ENCODE measurements at places on chromosomes 7 and 10.

- no peak for DNase-seq
These were observed 45.1 kb upstream of the NPTX2 start for GRCh38 chr7:98571986-98572385.

DNA sequence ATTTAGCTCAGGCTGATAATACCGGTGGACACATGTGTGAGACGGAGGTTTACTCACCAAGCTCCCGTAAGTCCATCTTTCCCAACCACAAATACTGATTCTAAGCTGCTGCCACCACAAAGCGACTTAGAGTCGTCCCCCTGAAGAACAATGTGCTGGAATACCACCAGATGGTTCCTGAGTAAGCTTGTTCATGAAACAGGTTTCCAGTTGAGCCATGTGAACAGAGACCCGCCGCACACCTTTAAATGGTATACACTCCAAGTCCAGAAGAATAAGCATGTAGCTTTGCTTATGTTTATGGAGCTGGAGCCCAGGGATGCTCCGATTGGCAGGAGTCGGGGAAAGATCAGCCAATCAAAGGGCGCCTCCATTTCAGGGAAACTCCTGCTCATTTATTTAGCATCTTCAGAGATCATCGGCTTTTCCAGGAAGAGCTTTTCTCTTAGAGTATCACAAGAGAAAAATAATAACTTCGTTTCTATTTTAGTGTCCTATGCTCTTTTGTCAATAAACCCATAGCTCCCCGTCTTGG, 261.6 kb upstream of the AOAH start:
- DNase-seq = no peak

DNA sequence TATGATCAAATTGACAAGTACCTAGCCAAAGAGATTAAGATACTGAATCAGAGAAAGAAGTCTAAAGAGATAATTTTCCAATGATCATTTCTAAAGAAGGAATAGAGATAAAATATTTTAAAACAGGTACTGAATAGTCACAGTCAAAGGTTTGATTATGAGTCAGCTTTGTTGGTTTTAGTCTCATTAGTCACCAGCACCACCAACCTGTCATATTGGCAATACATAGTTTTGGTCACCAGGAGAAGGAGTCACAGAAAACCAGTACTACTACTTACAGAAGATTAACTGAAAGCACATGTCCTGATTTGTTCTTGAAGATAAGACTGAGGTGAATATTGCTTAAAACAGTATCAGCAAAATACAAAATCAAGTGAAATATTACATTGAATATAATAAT, 34.6 kb downstream of the ZEB1 start:
- DNase-seq = no peak

DNA sequence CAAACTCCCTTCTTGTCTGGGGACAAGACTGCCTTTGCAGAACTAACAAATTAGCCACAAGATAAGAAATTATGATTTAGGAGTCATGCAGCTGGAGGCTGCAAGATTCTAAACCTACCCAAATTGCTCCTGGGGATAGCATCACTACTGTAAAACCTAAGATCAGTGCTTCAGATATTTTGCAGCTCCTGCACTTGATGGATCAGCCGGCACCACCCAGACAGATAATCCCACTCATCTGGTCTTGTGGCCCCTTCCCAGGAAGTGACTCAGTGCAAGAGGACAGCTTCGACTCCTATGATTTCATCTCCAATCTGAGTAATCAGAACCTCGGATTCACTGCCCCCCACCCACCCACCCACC, 181.9 kb downstream of the AKR1D1 start:
- no peak for DNase-seq

DNA sequence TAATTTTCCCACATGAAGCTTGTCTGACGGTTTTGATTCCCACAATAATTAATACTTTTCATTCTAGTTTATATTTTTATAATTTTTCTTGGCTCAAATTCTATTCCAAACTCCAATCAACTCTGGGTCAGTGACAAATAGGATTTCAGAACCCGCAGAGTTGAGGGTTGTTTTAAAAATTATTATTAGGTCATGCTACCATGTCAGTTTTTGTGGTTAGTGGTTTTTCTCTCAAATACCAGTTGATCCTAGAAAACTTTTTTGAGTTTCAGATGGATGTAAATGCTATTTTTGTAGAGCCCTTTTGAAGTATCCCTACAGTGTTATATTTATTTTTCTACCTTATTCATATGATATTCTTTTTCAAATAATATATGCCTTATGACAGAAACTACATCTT, 237.4 kb downstream of the SEMA3D start:
- no peak for DNase-seq

DNA sequence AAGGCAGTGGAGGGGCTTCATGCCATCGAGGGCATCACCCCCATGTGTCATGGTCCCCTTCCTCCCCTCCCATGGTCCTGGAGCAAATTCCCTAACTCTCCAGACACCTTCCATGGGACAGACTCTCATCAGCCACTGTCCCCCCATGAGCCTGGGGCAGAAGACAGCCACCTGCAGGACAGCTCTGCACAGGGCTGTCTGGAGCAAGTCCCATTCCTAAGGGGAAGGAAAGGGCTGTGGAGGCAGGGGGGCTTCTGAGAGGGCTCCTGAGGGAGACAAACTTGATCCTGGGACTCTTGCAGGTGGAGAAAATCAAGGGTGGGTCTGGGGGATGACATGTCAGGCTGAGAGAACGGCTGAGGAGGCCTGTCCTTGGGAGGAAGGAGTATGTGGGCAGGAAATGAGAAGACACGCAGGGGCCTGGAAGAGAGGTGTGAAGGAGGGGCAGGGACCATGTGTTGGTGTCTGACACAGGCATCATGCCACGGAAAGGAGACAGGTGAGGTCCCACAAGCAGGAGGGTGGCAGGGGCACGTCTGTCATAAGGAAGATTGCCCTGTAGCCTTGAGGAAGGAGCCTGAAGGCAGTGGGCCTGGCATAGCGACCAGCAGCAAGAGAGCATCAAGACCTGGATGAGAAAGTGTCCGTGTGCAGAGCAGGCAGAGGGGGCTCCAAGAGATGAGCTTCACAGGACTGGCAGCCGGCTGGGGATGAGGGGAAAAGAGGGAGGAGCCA, 14.4 kb upstream of the GDF10 start:
- no peak for DNase-seq

DNA sequence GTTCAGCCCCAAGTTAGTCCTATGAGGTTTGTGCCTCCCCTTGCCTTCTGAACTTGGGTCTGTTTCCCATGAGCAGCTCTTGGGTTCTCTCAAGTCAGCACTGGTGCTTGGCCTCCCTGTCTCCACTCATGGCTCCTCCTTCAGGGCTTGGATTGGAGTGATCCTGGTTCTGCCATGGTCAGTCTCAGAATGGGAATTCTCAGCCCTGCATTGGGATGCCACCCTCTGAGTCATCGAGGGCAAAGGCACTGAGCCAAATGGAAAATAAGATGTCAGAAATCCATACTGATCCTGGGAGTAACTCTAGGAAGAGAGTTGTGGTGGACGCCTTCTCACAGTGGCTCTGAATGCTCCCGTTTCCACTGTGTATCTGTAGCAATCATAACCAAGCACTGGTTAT, 233.4 kb upstream of the HABP2 start:
- DNase-seq = no peak

- DNase-seq = no peak
These were observed 38.6 kb downstream of the MAGI2 start for GRCh38 chr7:79414910-79415309.

DNA sequence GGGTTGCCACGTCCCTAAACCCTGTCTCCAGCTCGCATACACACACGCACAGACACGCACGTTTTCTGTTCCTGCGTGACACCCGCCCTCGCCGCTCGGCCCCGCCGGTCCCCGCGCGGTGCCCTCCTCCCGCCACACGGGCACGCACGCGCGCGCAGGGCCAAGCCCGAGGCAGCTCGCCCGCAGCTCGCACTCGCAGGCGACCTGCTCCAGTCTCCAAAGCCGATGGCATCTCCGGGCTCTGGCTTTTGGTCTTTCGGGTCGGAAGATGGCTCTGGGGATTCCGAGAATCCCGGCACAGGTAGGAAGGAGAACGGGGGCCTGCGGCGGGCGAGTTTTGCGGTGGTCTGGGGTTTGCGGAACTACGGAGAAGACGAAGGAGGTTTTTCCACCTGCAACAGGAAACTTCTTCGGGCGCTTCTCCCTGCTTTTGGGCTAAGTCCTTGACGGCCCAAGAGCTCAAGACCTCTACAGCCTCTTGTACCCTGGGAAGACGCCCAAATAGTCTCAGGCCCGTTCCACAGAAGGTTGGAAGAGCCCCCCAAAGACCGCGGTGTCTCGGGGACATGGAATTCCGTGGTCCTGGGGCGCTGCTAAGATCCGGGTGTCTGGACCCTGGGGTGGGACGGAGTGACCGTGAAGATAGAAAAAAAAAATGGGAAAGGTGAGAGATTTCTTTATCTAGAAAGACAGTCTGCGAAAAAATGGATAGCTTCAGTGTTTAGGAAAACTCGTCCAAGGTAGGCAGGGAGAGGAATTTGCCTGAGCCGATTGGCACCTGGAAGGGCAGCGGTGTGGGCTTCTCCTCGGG, at the start of gene GAD2:
Gene GAD2, plus strand, starts transcription at position 190 of the 811 bp plus-strand sequence. Its CDS starts 36 bp downstream, at position 226.
- no peak for DNase-seq

GRCh38 chr10:124917428-124918190, 24.3 kb upstream of the ZRANB1 start:
- peak; percentile 38 for DNase-seq

DNA sequence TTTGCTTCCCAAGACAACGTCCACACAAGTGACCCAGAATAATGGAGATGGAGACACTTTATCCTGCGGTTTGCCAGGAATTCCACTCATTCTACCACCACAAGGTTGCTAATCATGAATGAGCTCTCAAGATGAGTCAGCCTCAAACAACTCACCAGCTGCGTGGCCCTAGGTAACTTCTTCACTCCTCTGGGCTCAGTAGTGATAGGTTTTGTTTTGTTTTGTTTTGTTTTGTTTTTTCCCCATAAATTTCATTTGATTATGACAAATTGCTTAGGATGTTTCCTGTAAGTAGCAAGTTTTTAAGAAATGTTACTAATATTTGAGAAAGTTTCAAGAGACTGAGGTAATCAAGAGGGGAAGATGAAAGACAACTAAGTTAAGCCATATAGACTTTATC, 286.8 kb downstream of the PARD3 start:
- no peak for DNase-seq

DNA sequence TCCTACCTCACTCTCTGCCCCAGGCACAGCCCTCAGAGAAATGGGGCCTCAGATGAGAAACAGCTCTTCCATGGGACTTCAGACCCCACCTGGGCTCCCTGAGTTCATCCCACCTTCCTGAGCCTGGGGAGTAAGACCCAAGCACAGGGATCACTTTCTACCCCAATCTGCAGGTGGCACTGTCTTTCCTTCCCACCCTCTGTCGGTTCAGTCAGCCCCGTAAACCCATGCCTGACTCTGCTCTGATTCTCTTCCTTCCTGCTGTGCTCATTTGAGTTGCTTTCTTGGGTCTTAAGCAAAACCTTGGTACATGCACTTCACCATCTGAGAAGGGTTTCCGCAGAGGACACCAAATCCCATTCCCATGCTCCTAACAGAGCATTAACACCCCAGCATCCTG, 306.4 kb upstream of the CDC14C start:
- no peak for DNase-seq

GRCh38 chr10:117518246-117518645, 24.3 kb upstream of the EMX2 start:
- no peak for DNase-seq

DNA sequence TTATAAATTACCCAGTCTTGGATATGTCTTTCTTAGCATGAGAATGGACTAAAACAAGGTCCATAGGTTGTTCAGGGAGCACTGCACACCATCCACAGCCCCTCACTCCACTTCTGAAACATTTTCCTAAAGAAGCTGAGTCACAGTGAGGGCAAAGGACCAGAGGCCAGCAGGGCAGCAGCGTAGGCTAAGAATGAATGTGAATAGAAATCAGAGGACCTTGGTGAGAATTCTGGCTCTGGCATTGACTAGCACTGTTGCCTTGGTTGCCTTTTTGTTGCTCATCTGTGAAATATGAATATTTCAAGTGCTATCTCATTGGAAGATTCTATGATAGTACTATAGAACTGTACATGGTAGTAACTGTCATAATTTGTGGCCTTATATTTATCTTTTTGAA, 41.7 kb upstream of the TOMM7 start:
- DNase-seq = no peak

- DNase-seq = no peak
These were observed 33.6 kb downstream of the WAC start for GRCh38 chr10:28566458-28567015.

GRCh38 chr7:31254926-31255325, 85.6 kb downstream of the NEUROD6 start:
- DNase-seq = no peak

GRCh38 chr7:18637516-18637915, 142.0 kb downstream of the HDAC9 start:
- no peak for DNase-seq

DNA sequence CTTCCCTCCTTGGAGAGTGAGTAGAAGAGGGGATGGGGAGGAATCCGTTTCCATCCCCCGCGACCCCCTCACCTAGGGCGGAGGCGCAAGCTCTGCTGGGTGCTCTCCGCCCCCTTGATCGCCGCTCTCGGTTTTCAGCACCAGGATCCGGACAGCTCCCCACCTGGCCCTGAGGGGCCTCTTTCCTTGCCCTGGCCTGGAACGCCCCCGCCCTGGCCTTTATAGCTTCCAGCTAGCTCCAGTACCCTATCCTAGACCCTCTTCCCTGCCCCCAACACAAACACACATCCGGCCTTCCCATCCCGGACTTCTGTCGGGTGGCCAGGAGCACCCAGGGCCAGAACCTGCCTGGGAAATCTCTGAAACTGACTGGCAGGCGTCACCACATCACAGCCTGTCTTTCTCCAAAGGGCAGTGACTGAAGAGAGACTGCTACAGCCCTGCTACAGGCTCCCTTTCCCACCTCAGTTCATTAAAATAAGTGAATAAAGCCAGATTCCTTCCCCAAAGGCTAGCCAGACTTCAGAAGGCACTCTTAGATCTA, 72.3 kb upstream of the LEP start:
- no peak for DNase-seq

DNA sequence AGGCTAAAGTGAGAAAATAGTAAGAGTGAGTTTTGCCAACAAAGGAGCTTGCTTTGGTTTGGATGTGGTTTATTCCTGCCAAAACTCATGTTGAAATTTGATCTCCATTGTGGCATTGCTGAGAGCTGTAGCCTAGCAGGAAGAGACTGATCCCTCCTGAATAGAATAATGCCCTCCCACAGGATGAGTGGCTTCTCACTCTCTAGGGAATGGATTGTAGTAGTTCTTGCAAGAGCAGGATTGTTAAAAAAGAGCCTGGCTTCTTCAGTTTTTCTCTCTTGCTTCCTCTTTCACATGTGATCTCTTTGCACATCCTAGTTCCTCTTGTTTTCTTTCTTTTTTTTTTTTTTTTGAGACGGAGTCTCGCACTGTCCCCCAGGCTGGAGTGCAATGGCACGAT, 34.4 kb downstream of the ASAH2 start:
- no peak for DNase-seq

Data from immature natural killer cell (primary cell).